ENCODE measurements at places on chromosomes 4 and X.

- no peak for DNase-seq
These were observed 193.0 kb downstream of the IDS start for GRCh38 chrX:149312097-149312496.

DNA sequence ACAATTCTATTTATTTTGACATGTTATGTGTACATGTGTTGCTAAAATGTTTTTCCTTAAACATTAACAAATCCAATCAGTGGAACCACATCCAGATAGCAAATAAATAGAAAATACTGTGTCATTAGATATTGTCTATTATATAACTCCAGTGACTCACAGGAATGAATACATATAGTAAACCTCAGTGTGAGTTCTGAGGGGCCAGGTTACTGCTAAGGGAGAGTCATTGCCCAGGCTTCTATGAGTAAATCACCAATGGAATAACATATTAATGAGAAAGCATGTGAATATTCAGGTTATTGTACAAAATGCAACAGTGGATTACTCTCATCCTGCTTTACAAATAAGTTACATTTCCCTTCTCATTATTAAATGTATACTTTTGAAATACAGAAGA lies 27.2 kb downstream of the TACR3 start:
- no peak for DNase-seq

GRCh38 chrX:10904220-10904619 lies 206.9 kb upstream of the HCCS start:
- no peak for DNase-seq

- DNase-seq = no peak
These were observed 84.5 kb downstream of the CD99L2 start for GRCh38 chrX:150813922-150814321.

DNA sequence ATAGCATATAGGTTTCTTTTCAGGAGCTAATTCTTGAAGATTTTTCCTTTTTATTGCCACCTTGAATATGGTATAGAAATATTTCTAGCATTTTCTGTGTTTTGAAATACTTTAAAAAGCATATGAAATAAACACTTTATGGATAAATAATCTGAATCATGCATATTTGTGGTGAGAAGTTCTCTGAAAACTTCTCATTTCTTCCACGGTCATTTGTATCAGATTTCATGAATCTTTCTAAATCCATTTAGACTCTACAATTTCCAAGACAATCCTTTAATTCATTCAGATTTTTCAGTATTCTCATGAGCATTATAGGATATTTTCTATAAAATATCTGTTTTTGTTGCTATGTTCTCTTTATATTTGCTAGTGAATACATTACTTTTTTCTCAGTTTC lies 16.2 kb upstream of the CA5B start:
- no peak for DNase-seq

GRCh38 chrX:29659911-29660310 lies 555.5 kb upstream of the MAGEB2 start:
- DNase-seq = no peak

GRCh38 chr4:150447356-150447755 lies 134.6 kb upstream of the MAB21L2 start:
- no peak for DNase-seq

DNA sequence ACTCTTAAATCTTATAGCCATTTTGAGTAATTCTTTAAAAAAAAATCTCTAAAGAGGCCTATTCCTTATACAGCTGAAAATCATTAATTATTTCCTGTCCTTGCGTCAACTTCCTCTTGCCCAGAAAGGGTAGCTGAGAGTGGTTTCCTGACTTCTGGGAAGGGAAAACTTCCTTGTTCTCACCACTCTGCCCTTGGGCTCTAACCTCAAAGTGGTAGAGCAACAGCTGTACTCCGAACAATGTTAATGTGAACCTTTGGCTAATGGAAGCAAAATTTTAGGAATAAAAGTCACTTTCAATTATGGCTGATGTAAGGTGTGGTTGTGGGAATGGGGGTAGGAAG lies 15.3 kb downstream of the KLHL2 start:
- DNase-seq = no peak

DNA sequence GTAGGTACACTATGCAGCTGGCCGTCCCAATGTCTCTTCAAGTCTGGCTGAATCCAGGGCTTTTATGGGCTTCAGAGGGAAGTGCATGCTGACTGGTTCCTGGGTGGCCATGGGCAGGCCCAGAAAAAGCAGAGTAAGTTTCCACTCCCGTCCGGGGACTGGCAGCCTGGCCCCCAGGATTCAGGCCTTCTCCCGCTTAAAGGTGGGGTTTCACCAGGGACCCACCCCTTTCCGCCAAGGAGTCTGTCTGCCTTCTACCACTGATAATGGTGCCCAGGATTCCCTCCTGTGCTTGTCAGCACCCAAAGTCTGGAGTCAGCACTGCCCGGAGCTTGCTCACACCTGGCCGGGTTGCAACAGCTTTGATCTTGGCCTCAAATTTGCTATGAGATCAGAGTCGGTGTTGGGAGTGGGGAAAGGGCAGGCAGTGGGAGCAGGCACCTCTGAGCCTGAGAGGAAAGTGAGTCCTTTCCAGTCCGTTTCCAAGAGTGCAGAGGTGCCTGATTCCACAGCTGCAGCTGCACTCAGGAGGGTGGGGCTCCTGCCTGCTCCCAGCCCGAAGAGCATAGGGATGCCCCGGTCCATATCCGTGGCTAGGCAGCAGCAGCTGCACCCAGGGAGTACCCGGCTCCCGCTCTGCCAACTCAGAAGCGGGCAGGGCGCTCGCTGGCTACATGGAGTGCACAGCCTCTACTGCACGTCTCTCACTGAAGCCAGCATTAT lies 1344.3 kb upstream of the ADGRL3 start:
- DNase-seq = no peak

GRCh38 chr4:7425591-7426468 lies 8.9 kb downstream of the PSAPL1 start:
- DNase-seq = no peak

- no peak for DNase-seq
These were observed 102.6 kb downstream of the PDE5A start for GRCh38 chr4:119525771-119526712.

GRCh38 chrX:17470136-17470535 lies 95.1 kb downstream of the NHS start:
- no peak for DNase-seq

- no peak for DNase-seq
These were observed 187.1 kb downstream of the SHROOM3 start for GRCh38 chr4:76622126-76622525.

DNA sequence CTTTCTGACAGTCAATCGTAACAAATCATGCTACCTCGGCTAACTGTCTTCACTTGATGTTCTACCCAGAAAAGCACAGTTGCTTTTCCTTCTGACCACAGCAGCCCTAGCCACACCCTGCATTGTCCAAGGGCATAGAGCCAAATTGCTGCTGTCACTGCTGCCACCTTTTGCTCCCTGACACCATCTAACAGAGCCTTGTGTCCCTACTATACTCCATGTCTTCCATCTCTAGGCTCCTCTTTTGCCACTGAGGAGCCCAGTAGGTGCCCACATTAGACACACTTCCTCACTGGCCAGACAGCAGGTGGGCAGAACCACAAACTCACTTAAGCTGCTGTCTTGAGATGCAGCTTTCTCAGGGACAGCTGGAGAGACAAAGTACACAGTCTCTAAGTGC lies 91.4 kb downstream of the ANXA3 start:
- no peak for DNase-seq

DNA sequence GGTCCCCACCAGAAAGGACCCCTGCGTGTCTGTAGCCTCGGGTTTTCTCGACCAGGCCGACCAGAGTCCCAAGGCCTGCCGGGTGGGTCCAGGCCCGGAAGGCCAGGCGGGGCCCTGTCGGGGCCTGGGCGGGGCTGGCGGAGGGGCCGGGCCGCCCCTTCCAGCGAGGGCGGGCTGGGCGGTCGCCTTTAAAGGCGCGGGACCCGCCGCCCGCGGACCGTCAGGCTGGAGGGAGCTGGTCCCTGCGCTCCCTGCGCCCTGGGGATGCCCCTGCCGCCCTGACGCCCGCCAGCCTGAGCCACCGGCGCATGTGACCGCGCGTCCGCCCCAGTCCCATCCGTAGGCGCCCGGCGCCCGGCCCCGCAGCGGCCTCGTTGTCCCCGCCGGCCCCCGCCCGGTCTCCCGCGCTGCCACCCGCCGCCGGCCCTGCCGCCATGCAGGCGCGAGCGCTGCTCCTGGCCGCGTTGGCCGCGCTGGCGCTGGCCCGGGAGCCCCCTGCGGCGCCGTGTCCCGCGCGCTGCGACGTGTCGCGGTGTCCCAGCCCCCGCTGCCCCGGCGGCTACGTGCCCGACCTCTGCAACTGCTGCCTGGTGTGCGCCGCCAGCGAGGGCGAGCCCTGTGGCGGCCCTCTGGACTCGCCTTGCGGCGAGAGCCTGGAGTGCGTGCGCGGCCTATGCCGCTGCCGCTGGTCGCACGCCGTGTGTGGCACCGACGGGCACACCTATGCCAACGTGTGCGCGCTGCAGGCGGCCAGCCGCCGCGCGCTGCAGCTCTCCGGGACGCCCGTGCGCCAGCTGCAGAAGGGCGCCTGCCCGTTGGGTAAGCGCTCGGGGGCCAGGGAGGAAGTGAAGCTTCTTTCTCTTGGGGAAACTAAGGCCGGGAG lies at the start of gene HTRA3:
HTRA3 (plus strand) TSS at position 220 of the 883 bp plus-strand sequence; CDS start at position 435, 215 bp downstream.
- no peak for DNase-seq

DNA sequence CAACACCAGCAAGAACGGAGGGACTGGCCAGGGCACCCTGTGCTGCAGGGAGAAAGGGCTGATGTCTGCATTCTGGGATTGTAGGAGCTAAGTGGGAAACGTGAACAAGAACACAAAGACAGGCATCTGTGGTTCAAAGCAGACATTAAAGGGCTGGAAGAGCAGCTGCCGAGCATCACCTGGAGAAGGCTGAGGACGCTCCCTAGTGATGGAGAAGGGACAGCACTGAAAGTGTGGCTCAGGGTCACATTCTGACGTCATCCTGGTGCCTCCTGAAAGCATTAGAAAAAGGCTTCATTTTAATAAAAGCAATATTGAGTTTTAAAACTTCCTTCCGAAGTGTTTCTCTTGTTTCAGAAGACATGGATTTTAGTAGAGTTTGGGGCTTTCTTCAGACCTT lies 62.3 kb downstream of the CLDN22 start:
- no peak for DNase-seq

GRCh38 chr4:128159967-128160366 lies 98.9 kb downstream of the LARP1B start:
- DNase-seq = no peak

- no peak for DNase-seq
These were observed 1008.3 kb downstream of the PCDH18 start for GRCh38 chr4:136524039-136524438.

DNA sequence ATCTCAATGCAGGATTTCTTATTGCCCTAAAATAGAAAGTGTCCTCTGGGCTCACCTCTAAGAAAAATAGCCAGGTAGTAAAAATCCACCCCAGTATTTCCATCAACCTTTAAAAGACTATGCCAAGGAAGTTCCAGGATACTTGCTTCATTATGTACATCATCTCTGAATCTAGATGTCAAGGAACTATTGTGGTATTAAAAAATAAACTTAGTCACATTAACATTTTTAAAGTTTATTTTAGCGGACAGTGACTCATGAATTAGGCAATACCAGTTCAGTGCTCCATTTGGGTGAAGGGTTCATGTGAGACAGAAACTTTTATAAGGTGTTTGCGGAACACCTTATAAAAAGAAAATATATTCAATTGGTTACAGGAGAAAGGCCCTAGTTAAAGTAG lies 209.2 kb downstream of the ADAM29 start:
- DNase-seq = no peak

DNA sequence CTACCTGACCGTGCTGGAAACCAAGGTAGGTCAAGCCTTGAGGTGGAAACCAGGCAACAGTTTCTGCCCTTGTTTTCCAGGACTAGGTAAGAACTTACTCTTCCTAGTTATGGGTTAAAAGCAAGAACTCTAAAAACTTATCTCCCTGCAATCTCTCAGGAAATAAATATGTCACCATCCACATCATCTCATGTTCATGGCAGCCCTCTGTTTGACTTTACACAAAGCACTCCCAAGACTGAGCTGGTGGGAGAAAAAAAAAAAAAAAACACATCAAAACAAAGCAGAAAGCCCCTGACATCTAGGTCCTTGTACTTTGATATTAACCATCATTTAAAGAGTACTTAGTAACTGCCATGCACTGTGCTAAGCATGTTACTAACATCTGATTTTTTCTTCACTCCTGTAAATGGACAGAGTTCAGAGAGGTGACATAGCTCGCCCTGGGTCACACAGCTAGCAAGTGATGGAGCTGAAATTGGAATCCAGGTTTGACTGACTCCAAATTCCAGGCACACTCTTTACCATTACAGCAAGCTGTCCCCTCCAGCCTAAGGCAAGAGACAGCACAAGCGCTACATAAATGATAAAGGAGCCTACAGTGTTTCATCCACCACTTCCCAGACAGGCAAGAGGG lies 102.8 kb upstream of the NOCT start:
- no peak for DNase-seq

- no peak for DNase-seq
These were observed 345.7 kb upstream of the FAT1 start for GRCh38 chr4:187069398-187069797.

DNA sequence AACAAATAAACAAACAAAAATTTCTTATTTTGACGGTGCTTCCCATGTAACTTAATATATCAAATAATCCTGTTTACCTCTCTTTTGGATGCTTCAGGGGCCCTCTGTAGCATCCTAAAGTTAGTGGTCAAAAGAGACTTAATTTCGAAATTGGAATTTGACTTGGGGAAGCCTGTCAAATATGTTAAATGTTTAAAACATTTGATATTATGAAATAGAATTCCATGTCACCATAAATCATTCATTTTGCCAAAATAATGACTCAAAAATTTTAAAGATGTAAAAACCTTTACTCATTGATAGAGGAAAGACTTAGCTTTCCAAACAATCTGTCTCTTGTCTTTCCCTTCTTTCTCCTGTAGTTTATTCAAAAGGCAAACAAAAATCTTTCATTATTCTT lies 20.6 kb upstream of the TEX13A start:
- DNase-seq = no peak

DNA sequence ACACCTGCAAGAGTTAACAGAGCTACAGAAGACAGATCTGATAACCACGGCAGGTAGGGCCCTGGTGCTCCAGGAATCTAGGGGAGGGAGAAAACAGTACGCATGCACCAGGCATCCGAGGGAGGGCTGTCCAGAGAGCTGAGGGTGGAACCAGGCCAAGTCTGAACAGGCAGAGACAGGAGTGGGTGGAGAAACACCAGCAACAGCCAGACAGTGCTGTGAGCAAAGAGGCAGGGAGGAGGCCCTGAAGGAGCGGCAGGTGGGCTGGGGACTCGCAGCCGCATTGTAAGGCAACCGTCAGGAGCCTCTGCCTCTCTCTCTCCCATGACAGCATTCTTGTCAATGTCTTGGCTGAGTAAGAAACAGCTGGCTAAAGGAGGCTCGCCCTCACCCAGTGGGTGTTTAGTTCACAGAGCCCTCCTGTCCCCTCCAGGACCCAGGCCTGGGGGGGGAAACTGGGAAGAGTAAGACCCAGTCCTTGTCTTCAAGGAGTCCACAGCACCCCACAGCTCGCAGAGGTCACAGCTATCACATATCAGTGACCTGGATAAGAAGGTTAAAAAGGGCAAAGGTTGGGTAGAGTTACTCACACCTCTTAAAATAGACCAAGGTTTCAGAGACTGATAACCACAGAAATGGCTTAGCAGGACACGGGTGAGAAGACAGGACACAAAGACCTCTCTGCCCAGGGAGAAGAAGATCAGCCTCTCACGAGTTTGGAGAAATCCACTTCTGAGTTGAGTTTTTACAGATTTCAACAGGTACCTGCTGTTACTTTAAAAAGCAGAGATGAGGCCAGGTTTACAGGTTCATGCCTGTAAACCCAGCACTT lies 10.5 kb downstream of the ACSL1 start:
- DNase-seq = peak; percentile 62

All from MM.1S (cell line).